ENCODE measurements at places on chromosomes 16 and 17.

- DNase-seq, result no peak
Measured at GRCh38 chr16:16025214-16025968, 76.0 kb downstream of the ABCC1 start.

GRCh38 chr16:66881014-66881417, 701 bp downstream of the PDP2 start:
- no peak for DNase-seq

GRCh38 chr17:45296833-45297124, 20.0 kb downstream of the MAP3K14 start:
- DNase-seq, result no peak

- DNase-seq, result no peak
Measured at GRCh38 chr17:50211249-50212120, 10.1 kb upstream of the COL1A1 start.

DNA sequence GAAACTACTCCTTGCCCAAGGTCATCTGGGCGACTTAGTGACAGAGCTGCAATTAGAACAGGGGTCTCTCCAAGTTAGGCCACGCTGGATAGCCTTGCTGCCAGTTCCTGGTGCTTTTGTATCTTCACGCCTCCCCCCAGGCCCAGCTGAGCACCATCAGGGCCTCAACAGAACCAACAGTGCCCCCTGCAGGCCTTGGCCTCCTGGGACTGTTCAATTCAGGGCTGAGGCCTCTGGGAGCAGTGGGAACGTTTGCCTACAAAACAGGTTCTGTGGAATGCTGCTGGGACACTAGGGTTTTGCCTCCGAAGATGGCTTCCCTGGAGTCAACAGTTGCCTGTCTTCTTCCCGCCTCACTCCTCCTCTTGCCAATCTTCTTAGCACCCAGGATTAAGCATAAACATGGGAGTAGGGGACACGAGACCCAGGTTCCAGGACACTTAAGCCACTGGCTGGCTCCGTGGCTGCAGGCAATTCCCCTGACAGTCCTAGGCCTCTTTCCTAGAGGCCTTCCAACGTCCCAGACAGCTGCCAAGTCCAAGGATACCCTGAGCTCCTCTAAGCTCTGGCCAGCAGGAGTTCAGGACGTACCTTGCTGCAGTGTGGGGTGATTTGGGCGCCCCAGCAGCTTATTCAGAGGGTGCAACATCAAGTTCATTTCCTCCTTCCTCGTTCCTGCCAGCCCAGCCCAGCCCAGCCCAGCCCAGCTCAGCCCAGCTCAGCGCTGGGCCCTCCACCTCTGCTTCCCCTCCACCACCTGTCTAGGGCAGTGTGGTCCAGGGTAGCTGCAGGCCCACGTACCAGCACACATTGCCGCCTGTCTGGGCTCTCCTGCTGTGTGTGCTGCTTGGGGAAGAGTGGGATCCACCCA, 246.6 kb upstream of the RPL38 start:
- DNase-seq, result peak; percentile 9

GRCh38 chr16:22240023-22240710, 34.1 kb downstream of the EEF2K start:
- DNase-seq, result no peak

DNA sequence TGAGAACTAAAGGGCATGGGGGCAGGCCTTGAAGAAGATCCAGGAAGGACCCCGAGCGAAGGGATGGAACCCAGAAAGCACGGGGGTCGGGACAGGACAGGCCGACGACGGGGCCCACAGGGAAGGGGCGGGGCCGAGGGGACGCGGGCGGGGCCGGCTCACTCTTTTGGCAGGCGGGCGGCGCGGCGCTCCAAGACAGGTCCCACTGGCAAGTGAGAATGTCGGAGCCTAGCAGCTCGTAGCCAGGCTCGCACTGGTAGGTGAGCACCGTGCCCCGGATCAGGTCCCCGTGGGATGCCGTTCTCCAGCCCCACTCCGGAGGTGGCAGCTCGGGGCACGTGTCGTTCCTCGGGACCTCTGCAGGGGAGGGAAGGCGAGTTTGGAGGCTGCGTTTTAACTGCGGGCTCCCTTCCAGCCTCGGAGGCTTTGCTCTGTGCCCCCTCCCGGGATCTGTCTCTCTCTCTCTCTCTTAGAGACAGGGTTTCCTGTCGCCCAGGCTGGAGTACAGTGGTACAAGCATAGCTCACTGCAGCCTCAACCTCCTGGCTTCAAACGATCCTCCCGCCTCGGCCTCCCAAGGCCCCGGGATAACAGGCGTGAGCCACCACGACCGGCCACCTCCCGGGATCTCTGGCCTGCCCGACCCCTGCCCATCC, 13.7 kb upstream of the CDIPT start:
- DNase-seq, result no peak
